Hematopoietic multipotent progenitor cell (in vitro differentiated cells): ENCODE measurements at places on chromosomes 4 and X. TPM values are rescaled to one million over a fixed set of nuclear protein-coding genes. Genes with fewer than 3 reads are reported as not detected.

The BEX5 gene
- 1.3 TPM for total RNA-seq

The MAMLD1 gene
- under 0.01 TPM for total RNA-seq

The ANOS1 gene
- 0.27 TPM for total RNA-seq

The PGRMC1 gene
- 60.3 TPM for total RNA-seq

The GPR143 gene
- total RNA-seq, result not detected

The EMCN gene
- total RNA-seq, result 1.3 TPM

The TDO2 gene
- not detected for total RNA-seq

The GAGE13 gene
- not detected for total RNA-seq

The NDNF gene
- not detected for total RNA-seq

The SMIM31 gene
- total RNA-seq, result not detected

The NAP1L3 gene
- 12.4 TPM for total RNA-seq

The CCKAR gene
- not detected for total RNA-seq

The NEXMIF gene
- total RNA-seq, result under 0.01 TPM

The GSPT2 gene
- total RNA-seq, result 5.1 TPM

The NPY1R gene
- not detected for total RNA-seq

The WAS gene
- 52.0 TPM for total RNA-seq

The IL1RAPL2 gene
- total RNA-seq, result not detected

The CT45A1 gene
- total RNA-seq, result not detected

The SLC6A14 gene
- not detected for total RNA-seq

The DAPP1 gene
- total RNA-seq, result 15.9 TPM

The DMRTC1B gene
- 0.27 TPM for total RNA-seq

The PDE5A gene
- 1.3 TPM for total RNA-seq

The TMEM185A gene
- 26.9 TPM for total RNA-seq

The GABRG1 gene
- total RNA-seq, result not detected

The LEF1 gene
- total RNA-seq, result 4.3 TPM

The TCEAL1 gene
- total RNA-seq, result 11.3 TPM

The ASB12 gene
- total RNA-seq, result 0.81 TPM
